Muscle of arm (tissue), 14 donors: ENCODE measurements at places on chromosomes 16 and 17.

- DNase-seq = peak; percentile 77
Observed at GRCh38 chr16:19559242-19559910, 3.9 kb downstream of the VPS35L start.

- no peak for DNase-seq
Observed at GRCh38 chr16:6153901-6154300, 1056.3 kb upstream of the EEF2KMT start.

DNA sequence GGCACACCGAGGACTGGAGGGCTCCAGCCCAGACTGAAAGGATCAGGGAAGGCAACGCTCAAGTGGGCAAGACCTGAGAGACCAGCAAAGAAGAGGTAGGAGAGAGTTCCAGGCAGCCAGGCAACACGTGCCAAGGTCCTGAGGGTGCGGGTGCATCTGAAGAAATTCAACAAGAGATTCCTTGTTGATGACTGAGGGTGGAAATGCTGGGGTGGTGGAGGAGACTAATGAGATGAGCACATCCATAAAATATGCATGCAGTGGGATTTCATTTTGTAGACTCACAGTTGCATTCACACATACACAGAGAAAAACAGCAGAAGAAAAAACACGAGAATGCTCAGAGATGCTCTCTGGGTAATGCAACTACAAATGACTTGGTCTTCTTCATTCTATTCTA lies 154.8 kb upstream of the FOXF1 start:
- no peak for DNase-seq

DNA sequence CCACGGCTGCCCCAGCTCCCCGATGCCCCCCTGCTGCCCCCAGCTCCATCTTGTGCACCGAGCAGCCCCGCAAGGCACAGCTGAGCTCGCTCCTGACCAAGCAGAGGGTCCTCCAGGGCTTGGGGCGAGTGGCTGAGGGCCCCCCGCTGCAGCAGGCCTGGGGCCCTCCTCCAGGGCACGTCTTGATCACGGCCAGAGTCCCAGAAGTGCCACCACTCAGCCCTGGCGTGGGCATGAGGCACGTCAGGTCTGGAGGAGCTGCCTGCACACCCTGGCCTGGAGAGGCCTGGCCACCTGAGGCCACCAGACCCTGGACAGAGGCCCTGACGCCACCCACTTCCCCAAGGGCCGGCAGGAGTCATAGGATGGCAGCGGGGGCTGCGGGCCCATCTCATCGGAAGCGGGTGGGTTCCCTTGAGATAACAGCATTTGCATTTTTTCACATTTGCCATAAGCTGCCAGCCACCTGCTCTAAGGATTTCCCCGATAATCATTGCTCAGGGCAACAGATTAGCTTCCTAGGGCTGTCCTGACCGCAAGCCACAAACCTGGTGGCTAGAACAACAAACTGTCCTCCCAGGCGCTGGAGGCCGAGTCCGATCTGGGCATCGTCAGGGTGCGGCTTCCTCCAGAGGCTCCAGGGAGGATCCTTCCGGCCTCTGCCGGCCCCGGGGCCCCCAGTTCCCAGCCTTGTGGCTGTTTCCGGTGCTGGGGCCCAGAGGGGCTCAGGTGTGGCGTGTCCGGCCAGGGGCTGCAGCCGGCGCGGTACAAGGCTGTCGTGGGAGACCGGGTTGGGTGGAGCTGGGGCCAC lies 23.9 kb upstream of the C1QTNF8 start:
- no peak for DNase-seq

DNA sequence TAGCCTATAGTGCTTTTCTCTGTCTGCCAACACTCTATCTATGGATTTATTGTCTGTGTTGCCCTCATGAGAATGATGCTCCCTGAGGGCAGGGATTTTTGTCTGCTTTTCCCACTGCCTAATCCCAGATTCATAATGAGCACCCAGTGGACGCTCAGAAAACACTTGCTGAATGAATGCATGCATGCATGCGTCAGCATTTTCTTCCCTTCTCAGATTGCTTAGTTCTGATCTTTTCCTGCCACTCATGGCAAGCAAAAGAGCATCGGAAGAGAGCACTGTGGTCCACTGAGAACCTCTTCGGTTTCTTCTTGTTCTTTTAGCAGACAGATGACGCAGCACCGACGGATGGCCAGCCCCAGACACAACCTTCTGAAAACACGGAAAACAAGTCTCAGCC lies 246.8 kb downstream of the RBFOX1 start:
- no peak for DNase-seq

- DNase-seq = no peak
Observed at GRCh38 chr17:60901242-60901641, 223.6 kb downstream of the BCAS3 start.

- DNase-seq = peak; percentile 9
Observed at GRCh38 chr16:74700116-74700437, 585 bp downstream of the MLKL start.

DNA sequence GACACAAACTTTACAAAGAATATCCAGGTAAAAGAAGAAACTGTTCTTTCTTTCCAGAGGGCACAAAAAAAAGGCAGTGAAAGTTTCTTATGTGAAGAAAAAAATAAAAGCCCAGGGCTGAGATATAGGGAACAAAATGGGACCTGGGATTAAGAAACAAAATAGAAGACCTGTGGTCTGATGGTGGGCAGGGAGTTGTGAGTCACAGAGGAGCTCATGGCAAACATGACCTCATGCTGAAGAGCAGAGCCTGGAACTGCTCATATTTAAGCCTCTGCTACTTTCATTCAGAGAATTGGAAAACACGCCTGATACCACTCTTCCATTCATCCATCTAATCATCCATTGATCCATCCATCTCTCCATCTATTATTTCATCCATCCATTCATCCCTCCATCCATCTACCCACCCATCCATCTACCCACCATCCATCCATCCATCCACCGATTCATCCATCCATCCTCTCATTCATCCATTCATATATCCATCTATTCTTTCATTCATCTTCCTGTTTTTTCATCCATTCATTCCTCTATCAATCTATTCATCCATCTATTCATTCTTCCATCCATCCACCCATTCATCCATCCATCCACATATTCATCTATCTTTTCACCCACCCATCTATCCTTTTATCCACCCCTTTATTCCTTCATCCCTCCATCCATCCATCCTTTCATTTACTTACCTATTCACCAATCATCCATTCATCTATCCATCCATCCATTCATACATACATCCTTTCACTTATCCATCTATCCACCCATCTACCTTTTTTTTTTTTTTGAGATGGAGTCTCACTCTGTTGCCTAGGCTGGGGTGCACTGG lies 30.0 kb downstream of the WFDC1 start:
- DNase-seq = no peak

GRCh38 chr17:75693500-75694481 lies 26.7 kb downstream of the SAP30BP start:
- DNase-seq = no peak

DNA sequence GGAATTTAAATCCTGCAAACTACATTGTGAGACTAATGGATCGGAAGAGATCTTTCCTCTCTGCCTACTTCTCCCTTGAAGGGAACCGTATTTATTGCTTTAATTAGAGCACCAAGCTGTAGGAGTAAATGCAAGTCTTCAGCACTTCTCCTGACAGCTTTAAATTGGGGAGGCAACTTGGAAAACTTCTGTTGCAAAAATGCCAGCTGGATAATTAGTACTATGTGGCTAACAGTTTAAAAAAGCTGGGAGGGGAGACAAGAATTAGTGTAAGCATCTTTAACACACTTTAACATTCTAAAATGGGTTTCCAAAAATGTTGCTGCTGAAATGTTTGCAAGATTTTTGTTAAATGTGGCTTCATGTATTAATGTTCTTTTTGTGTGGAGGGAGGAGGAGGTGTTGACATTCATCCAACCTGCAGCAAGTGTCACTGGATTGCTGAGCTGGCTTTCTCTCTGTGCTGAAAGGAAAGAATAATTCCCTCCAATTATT lies 108.5 kb downstream of the PCTP start:
- DNase-seq = no peak

DNA sequence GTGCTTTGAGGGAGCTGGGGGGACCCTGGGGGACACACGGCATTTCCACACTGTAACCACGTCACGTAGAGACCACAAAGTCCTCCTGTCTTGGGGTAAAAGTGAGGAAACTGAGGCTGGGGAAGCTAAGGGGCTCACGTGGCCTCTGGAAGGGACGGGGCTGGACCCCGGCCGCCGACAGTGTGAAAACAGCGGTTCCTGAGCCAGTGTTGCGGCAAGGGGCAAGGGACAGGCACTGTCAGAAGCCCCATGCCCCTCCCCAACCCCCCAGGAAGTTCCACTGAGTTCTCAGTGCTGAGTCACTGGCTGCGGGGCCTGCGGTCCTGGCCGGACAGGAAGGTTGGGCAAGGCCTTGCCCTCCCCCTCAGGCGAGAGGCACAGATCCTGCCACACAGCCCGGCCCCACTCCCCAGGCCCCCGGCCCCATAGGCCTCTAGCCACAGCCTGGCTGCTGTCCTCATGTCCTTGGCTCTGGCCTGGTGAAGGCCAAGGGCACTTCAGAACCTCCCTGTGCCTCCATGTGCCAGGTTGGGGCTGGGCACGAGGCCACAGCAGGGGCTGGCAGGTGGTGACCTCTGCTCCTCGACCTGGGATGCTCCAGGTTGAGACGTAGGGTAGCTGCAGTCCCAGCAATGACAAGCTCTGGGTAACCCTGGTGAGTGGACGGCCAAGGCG lies 5.0 kb upstream of the CCDC57 start:
- DNase-seq = no peak

DNA sequence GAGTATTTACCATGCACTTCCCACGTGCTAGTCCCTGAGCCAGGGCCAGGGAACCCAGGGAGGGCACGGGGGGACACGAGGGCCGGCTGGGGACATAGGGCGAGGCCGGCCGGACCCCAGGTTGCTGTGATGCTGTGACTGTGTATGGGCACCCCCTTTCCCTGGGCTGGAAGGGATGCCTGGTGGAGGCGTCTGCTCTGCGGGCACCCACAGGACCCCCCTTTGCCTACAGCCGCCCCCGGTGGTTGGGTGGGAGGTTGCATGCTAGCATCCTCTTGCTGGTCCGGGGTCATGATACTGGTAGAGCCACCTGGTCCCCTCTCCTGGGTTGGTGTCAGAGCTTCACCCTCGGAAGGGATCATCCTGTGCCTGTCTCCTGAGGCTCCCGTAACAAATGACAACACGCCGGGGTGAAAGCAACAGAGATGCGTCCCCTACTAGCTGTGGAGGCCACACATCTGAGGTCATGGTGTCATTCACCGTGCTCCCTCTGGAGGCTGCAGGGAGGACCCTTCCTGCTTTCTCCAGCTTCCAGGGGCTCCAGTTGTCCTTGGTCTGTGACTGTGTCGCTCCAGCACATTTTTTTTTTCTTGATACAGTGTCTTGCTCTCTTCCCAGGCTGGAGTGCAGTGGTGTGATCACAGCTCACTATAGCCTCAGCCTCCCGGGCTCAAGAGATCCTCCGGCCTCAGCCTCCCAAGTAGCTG lies 3.1 kb upstream of the CIAO3 start:
- DNase-seq = no peak

DNA sequence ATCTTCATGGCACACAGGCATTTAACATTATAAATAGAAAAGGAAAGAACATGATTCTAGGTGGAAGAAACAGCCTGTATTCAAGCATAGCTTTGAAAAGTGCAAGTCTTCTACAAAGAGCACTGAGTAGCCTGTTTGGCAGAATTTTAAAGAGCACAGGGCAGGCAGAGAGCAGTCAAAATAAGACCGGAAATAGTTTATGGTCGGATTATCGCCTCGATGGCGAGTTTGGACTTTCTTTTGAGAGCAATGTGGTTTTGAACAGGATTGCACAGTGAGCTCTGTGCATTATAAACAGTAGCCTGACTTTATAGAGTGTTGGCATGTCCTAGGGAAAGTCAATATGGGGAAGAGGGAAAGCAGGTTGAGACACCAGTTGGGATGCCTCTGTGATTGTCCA lies 6.2 kb upstream of the TMEM100 start:
- DNase-seq = no peak

GRCh38 chr17:42275527-42276358 lies 448 bp downstream of the STAT5B start:
- peak; percentile 42 for DNase-seq

DNA sequence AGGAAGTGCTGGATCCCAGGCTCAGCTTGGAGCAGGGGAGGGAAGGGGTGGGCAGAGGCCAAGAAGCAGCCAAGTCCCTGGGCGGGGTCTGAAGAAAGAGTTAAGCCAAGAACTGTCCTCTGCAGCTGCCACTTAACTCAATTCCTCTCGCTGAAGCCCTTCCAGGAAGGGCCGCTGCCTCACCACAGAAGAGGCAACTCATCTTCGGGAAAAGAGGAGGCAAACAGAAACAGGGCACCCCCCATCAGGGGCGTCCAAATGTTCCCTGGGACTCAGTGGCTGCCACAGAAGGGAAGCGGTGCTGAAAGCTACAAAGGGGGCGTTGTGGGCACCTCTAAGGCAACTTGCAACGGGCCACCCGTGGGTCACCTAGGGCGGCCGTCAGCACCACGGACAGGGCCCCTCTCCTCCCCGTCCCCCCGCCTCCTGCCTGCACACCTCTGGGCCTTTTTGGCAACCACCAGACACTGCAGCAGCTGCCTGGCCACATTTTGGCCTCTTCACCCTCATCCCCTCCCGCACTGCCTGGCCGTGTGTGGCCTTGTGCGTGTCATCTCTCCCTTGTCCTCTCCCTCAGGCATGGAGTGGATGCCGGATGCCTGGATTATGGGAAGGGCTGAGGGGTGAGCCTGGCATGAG lies 2.5 kb downstream of the TLCD3B start:
- DNase-seq = peak; percentile 35

- no peak for DNase-seq
Observed at GRCh38 chr17:35943537-35943936, at the start of gene LYZL6. Gene LYZL6, minus strand, starts transcription at chr17:35943713. Its CDS starts 4,357 bp downstream, at chr17:35939356.

GRCh38 chr17:61786088-61786487 lies 77.2 kb downstream of the BRIP1 start:
- DNase-seq = no peak

DNA sequence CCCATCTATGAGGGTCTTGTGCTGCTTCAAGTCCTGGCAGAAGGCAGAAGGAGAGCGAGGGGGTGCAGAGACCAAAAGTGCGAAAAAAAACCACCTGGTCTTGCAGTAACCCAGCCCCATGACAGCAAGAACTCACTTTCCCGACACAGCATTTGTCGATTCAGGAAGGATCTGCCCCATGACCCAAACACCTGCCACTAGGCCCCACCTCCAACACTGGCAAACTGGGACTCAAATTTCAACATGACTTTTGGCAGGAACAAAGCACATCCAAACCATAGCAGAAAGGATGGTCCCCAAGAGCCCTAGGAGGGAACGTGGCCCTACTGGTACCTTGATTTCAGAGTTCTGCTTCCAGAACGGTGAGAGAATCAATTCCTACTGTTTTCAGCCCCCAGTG lies 34.7 kb upstream of the KLHDC4 start:
- no peak for DNase-seq

GRCh38 chr17:30915833-30916611 lies 5.7 kb upstream of the ADAP2 start:
- no peak for DNase-seq

DNA sequence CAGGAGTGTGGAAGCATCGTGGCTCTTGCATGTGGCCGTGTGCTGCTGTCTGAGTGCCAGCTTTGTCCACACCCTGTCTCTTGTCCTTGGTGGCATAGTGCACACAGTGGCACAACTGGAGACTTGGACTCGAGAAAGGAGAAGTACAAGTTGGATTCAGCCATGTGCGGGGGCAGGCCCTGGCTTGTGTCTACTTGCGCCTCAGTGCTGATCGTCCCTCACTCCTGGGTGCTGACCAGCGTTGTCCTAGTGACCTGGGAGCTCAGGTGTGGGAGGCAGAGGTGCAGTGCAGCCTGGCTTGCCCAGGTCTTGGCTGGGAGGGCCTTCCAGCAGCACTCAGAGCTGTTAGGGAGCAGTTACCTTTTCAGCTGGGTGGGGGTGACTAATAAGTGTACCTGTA lies 20.6 kb downstream of the MPRIP start:
- DNase-seq = no peak
